Activated CD8-positive, alpha-beta T cell treated with anti-CD3 and anti-CD28 coated beads, Interleukin-2, amount 10 ng/mL, durations not matched to agents 7 days and 5 days (primary cell): ENCODE measurements at places on chromosomes 6 and 20. TPM values are rescaled to one million over a fixed set of nuclear protein-coding genes. Genes with fewer than 3 reads are reported as not detected.

DNA sequence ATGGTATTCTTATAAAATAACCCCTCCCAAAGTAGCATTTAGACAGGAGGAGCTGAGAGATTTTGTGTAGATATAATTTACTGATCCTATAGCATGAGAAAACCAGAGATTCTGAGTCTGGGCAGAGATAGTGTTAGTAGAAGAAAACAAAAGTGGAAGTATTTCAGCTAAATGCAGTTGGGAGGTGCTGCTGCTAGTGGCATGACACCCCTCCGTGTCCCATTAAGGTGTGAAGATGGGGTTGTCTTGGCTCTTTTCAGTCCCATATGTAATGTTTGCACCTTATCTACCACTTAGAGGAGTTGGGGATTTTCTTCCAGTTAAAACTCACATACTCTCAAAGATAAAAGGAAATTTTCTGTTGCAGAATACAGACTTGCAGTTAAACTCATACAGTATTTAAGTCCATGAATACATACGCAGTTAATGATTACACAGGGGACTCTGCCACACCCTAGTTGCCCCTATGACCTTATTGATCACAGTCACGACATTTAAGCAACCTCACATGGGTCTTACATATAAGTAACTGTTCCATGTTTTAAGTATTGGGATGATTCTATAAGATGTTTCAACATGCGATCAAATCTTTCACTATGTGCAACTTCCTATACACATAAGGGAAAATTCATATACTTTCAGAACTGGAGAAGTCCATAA is 11.5 kb downstream of the TAAR2 start:
- no peak for DNase-seq

DNA sequence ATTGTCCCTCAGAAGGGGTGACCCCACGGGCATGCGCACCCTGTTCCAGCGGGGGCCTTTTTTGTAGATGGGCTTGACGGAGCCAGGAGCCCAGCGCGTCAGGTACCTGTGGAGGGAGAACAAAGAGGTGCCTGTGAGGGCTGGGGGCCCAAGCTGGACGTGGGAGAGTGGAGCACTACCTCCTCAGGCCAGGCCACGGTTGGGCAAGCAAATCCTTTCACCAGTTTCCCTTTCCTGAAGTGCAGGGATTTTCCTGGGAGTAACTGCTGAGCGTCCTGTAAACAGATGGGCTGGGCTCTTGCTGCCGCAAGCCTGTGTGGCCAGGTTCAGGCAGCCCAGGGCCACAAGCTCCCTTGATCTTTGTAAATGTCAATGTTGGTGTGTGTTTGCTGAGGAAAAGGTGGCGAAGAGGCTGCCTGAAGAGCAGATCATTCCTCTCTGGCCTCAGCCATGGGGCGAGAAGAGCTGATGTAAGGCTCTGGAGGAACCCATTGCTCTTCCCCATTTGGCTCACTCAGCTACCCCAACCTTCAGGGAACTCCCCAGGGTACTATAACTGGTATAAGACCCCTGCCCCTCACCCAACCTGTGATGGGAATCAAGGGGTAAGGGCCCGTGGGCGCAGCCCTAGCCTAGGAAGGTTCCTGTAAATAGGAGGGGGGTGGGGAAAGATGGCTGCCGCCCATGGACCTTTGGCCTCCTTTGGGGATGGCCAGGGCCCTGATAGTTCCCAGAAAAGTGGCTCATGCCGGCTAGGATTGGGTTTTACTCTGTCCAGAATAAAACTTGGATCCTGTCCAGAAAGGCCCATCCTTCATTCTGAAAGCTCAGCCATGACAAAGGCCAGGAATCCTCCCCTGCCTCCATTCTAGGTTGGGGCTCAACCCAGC is 15.5 kb downstream of the MRPS18A start:
- no peak for DNase-seq

- DNase-seq: peak; percentile 32
These were observed 28.4 kb upstream of the MAS1L start for GRCh38 chr6:29516108-29516507.

DNA sequence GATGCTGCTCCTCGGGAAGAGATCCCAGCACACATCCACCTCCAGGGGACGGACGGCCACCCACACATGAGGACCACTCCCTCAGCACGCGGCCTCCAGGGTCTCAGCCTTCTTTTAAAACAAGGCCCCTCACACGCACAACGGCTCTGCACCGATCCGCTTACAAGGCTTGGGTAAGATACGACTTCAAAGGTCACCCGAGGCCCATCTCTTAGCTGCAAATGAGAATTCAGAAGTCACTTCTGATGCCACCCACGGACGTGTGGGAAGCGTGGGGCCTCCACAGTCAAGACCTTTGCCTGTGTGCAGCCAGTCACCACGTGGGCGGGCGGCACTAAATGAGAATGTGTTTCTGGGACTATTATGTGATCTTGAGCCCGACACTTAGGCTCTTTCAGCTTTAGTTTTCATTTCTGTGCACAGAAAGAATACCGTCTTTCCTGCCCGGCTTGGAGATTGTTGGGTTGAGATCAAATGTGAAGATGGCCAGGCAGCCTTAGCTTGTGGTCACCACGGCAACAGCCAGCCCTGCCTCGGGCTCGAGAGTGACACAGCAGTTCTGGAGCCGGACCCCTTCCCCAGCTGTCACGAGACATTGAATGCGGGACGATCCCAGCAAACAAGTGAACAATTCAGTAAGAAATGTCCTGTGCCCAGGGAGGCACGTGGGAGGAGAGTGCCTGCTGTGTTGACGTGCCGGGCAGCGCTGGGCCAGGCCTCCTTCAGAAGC is 91.6 kb downstream of the RAMACL start:
- DNase-seq: no peak

DNA sequence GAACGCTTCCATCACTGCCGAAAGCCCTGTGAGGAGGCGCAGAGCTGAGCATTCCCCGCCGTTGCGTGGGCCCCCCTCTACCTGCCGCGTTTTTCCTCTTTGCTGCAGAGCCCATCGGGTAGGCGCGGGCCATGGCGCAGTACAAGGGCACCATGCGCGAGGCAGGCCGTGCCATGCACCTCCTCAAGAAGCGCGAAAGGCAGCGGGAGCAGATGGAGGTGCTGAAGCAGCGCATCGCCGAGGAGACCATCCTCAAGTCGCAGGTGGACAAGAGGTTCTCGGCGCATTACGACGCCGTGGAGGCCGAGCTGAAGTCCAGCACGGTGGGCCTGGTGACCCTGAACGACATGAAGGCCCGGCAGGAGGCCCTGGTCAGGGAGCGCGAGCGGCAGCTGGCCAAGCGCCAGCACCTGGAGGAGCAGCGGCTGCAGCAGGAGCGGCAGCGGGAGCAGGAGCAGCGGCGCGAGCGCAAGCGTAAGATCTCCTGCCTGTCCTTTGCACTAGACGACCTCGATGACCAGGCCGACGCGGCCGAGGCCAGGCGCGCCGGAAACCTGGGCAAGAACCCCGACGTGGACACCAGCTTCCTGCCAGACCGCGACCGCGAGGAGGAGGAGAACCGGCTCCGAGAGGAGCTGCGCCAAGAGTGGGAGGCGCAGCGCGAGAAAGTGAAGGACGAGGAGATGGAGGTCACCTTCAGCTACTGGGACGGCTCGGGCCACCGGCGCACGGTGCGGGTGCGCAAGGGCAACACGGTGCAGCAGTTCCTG is 693 bp downstream of the FAM50B start:
- no peak for DNase-seq

GRCh38 chr6:116363759-116364158 is 7.0 kb upstream of the DSE start:
- DNase-seq: no peak

POU5F1 gene
- not detected for total RNA-seq

GRCh38 chr6:36886950-36887618 is 1.3 kb downstream of the C6orf89 start:
- no peak for DNase-seq

DNA sequence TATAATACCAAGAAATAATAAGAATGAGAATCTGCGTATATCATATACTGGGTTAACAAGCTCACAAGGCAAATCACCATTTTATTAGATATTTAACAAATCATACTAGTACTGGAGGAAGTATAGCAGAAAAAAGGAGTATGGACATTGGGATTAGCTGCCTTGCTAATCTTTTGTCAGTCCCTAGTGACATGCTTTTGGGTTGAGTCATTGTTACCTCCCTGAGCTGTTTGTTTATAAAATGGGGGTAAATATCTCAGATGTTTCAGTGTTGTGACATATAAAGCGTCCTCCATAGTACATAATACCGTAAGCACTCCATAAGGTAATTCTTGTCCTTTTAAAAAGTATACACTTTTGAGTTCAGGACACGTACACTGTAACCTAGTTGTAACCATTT is 107.0 kb downstream of the ESR1 start:
- no peak for DNase-seq

SLC52A3 gene
- not detected for total RNA-seq

DNA sequence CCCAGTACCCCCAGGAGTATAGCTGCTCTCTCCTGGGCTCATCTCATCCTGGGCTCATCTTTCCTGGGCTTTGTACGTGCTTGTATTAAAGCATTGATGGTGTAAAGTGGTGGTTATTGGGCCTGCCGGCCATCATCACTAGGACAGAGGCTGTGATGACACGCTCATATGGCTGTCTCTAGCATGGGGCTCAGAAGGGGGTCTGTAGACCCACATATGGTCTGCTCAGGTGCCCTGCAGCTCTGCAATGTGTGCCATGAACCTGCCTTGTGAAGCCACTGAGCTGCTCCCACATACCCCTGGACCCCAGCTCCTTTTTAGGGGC is 143.4 kb downstream of the CDC5L start:
- DNase-seq: no peak

KHDRBS2 gene
- total RNA-seq: not detected

PROKR2 gene
- not detected for total RNA-seq
